RPMI7951 (cell line): ENCODE measurements at places on chromosomes 4 and X. TPM values are rescaled to one million over a fixed set of nuclear protein-coding genes. Genes with fewer than 3 reads are reported as not detected.

The AKAP14 gene
- total RNA-seq, result not detected in 2 replicates

The UGT2B17 gene
- not detected in 2 replicates for total RNA-seq

The BMPR1B gene
- not detected in 2 replicates for total RNA-seq

The FDCSP gene
- total RNA-seq, result not detected in 2 replicates

The ERVMER34-1 gene
- total RNA-seq, result 0.12 and 0.39 TPM in 2 replicates

The ETNPPL gene
- under 0.01 TPM in 1 of 2 replicates, not detected in the other for total RNA-seq

The KCNIP4 gene
- not detected in 2 replicates for total RNA-seq

The SMIM10L2A gene
- not detected in 2 replicates for total RNA-seq

The PDZD11 gene
- total RNA-seq, result 162 and 186 TPM in 2 replicates

The LDB2 gene
- total RNA-seq, result 0.24 and 0.98 TPM in 2 replicates

DNA sequence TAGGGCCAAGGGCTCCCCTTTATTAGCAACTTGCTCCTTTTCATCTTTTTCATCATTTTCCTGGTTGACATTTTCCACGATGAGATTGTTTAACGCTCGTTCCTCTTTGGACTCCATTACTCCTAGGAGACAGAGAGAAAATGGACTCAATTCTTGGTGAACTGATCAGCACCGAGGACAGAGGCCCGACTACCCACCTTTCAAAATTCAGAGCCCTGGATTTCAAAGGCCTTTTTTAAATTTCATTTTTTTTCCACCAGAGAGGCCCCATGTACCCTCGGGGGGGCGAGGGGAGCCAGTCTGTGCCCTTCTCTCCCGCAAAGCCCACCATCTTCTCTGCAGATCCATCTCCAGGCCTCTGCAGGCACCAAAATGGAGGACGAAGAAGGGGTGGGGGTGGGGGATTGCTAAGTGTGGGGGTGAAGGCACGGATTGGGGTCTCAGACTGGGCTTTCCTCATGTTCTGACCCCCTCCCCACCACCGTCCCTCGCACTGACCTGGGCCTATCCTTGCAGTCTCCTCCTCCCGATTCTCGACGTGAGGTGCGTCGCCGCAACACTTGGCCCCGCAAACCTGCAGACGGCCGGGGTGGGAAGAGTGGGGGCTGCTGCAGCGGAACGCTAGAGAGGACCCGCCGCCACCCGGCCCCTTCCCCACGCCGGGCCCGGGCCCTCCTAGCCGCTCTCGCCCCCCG is 783 bp downstream of the BEX2 start:
- DNase-seq, result no peak

- DNase-seq, result peak; percentile 9
These were observed 4.1 kb upstream of the CD38 start for GRCh38 chr4:15774020-15774420.

GRCh38 chr4:151484396-151485102 is 75.6 kb downstream of the FHIP1A start:
- DNase-seq, result peak; percentile 85

- DNase-seq, result no peak
These were observed 131.3 kb downstream of the GUCY2F start for GRCh38 chrX:109350551-109350950.

GRCh38 chr4:165541851-165542459 is 163.1 kb downstream of the CPE start:
- DNase-seq, result no peak

GRCh38 chr4:87863486-87863885 is 30.7 kb downstream of the MEPE start:
- DNase-seq, result no peak

- DNase-seq, result no peak
These were observed 2.3 kb downstream of the FRYL start for GRCh38 chr4:48777739-48778138.

- peak; percentile 45 for DNase-seq
These were observed 66.7 kb downstream of the STAG2 start for GRCh38 chrX:124028182-124028581.

DNA sequence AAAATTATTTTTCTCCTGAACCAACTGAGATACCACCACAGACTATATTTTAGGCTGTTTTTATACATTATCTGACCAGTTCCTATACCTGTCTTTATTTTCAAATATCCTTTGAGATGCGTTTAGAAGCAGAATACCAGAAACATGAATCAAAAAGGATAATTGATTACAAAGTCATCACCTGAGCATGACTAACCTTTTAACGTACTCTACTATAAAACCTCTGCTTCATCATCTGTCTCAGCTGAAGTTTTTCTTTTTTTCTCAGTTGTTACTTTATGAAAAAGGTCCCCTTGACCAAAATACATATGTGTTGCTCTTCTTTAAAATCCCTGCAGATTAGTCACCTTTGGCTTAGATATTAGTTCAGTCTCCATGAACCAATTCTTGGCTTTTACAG is 109.8 kb downstream of the AMMECR1 start:
- no peak for DNase-seq

DNA sequence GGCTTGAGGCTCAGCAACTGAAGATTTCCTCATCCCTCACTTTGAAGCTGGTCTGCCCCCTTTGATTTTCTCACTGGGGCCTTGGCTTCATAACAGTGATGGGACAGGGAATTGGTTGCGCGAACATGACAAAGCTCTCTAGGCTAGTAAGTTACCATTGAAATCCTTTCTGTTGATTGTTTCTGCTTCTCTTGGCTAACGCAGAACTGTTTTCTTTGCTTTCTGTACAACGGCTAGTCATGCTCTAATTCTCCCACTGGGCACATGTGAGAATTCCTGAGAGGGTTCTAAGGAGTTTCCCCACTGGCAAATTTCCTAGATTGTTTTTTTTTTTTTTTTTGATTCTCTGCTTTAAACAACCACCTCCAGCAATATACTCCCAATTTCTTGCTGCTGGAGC is 738.6 kb downstream of the PCDH7 start:
- peak; percentile 49 for DNase-seq

GRCh38 chrX:143615851-143616250 is 20.1 kb downstream of the SLITRK4 start:
- no peak for DNase-seq

- peak; percentile 50 for DNase-seq
These were observed 409.2 kb upstream of the FGF13 start for GRCh38 chrX:139120760-139121159.

GRCh38 chrX:73127700-73128241 is 48.5 kb upstream of the PABPC1L2A start:
- DNase-seq, result peak; percentile 88
